ENCODE measurements at places on chromosomes 1 and 21. TPM values are rescaled to one million over a fixed set of nuclear protein-coding genes. Genes with fewer than 3 reads are reported as not detected.

Gene PITHD1
- total RNA-seq: 40.2 TPM

Gene PRSS38
- total RNA-seq: not detected

Gene PLK3
- total RNA-seq: 32.3 TPM

Gene WNT4
- not detected for total RNA-seq

Gene KCNQ4
- 0.08 TPM for total RNA-seq

Gene RNF187
- total RNA-seq: 78.8 TPM

Gene ALX3
- not detected for total RNA-seq

Gene HES2
- total RNA-seq: 0.08 TPM

Gene SELP
- total RNA-seq: not detected

Gene LRRC8D
- 37.8 TPM for total RNA-seq

Gene CFHR2
- total RNA-seq: not detected

Gene L1TD1
- total RNA-seq: 0.78 TPM

Gene TCHH
- not detected for total RNA-seq

Gene HSF2BP
- total RNA-seq: 1.0 TPM

Gene MROH7
- 0.16 TPM for total RNA-seq

Gene DIPK1A
- 9.6 TPM for total RNA-seq

Gene OR10Z1
- total RNA-seq: not detected

Gene PTPN22
- total RNA-seq: 0.16 TPM

Gene AVPR1B
- not detected for total RNA-seq

Gene VANGL1
- 12.4 TPM for total RNA-seq

Gene LIN28A
- not detected for total RNA-seq

Gene SH2D2A
- 2.1 TPM for total RNA-seq

Gene OR2L13
- total RNA-seq: not detected

Gene AADACL4
- not detected for total RNA-seq

Gene CCDC185
- not detected for total RNA-seq

Gene RAB3B
- 3.9 TPM for total RNA-seq

Gene FOXD2
- not detected for total RNA-seq

Gene ADAMTS5
- total RNA-seq: 0.65 TPM

Gene MRPL39
- 37.8 TPM for total RNA-seq

Gene PRMT6
- 27.2 TPM for total RNA-seq

Gene TTF2
- 14.5 TPM for total RNA-seq

Gene SPSB1
- 11.6 TPM for total RNA-seq

Gene CAPN8
- total RNA-seq: not detected

Gene CNN3
- 177 TPM for total RNA-seq

Gene NIPAL3
- 25.2 TPM for total RNA-seq

Gene WLS
- 217 TPM for total RNA-seq

Gene OLIG2
- total RNA-seq: not detected
